Uterus (tissue), 4 donors: ENCODE measurements at places on chromosomes 2 and 18. TPM values are rescaled to one million over a fixed set of nuclear protein-coding genes. Genes with fewer than 3 reads are reported as not detected.

DNA sequence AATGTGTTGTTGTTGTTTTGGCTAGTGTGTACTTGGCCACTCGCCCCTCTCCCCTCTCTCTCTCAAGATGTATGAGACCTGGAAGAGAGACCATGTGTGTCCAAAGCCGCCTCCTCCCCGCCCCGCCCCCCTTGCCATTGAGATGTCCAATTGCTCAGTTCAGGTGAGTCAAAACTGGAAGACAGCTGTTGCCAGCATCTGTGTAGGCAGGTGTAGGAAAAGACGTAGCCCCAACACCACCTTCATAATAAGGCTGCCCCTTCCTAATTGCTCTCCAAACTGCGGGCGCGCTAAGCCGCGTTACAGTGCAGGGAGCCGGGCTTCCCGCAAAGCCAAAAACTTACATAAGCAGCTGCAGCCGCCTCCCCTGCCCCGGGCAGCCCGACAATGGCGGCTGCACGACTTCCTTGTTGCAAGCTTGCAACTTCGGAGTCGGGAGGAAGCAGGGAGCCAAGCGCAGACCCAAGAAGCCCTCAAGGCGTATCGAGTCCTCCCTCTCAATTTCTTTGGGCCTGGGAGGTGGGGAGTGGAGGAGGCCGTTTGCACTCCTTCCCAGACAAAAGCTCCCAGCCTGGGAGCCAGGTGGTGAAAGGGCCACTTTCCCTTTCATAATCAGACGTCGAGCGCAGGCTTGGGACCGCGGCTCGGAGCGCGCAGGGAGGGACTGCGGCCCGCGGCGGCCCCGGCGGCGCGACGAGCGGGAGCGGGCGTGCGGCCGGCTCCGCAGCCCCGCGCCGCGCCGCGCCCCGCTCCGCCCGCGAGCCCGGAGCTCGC lies 882 bp downstream of the ZBTB14 start:
- peak; percentile 47 for DNase-seq

DNA sequence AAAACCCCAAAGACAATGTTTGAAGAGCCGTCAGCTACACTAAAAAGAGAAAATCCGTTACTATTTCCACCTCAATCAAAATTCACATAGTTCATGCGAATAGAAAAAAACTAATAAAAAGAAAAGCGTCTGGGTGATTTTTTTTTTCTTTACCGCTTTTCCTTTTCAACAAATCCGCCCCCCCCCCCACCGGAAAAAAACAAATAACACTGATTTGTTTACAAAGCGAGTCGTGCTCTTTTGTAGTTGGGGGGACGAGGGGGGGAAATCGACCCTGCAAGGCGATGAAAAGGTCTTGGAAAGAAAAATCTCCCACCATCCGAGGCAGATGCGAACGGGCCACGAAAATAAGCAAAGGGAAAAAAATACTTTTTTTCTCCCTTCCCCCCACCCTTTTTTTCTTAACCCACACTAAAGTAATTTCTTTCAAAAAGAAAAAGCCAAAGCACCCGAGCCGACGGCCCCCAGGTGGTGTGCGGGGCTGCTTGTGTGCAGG lies 638 bp downstream of the ZNF521 start:
- peak; percentile 29 for DNase-seq

DNA sequence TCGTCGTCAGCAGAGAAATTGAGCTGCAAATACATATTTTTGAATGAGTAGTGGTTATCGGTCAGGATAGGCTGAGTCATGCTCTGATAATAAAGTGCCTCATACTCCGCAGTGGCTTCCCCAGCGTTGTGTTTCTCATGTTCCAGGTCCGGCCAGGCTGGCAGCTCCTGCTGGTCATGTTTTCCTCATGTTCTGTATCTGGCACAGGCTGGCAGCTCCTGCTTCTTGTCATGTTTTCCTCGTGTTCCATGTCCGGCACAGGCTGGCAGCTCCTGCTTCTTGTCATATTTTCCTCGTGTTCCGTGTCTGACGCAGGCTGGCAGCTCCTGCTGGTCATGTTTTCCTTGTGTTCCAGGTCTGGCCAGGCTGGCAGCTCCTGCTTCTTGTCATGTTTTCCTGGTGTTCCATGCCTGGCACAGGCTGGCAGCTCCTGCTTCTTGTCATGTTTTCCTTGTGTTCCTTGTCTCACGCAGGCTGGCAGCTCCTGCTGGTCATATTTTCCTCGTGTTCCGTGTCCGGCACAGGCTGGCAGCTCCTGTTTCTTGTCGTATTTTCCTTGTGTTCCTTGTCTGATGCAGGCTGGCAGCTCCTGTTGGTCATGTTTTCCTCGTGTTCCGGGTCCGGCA lies 148.9 kb downstream of the ATP9B start:
- no peak for DNase-seq

ITGA6 gene
- total RNA-seq: 146 TPM

- DNase-seq: no peak
Measured at GRCh38 chr2:209663139-209663538, 108.5 kb upstream of the UNC80 start.

SH3RF3 gene
- 10.2 TPM for total RNA-seq

DNA sequence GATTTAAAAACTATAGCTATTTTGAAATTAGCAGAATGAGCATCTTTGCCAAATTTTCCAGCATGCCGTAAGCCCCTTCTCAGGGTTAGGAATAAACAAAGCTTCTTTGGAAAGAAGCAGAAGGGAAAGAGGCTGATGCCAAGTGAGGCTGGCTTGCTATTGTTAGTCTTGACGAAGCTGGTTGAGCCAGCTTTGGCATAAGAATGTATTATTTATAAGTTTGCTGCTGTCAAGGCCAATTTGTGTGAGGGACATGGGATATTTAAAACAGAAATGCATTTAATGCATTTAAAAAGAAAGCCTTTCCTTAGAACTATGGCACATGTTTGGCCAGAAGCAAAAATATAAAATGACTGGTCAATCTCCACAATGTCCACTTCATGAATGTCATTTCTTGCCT lies 52.5 kb upstream of the TTN start:
- no peak for DNase-seq

- DNase-seq: no peak
Measured at GRCh38 chr2:57204364-57204763, 842.2 kb upstream of the VRK2 start.

LMAN1 gene
- total RNA-seq: 200 TPM

- DNase-seq: no peak
Measured at GRCh38 chr2:36820942-36821605, 124.6 kb downstream of the VIT start.
